ENCODE measurements at places on chromosomes 6 and 20. TPM values are rescaled to one million over a fixed set of nuclear protein-coding genes. Genes with fewer than 3 reads are reported as not detected.

DNA sequence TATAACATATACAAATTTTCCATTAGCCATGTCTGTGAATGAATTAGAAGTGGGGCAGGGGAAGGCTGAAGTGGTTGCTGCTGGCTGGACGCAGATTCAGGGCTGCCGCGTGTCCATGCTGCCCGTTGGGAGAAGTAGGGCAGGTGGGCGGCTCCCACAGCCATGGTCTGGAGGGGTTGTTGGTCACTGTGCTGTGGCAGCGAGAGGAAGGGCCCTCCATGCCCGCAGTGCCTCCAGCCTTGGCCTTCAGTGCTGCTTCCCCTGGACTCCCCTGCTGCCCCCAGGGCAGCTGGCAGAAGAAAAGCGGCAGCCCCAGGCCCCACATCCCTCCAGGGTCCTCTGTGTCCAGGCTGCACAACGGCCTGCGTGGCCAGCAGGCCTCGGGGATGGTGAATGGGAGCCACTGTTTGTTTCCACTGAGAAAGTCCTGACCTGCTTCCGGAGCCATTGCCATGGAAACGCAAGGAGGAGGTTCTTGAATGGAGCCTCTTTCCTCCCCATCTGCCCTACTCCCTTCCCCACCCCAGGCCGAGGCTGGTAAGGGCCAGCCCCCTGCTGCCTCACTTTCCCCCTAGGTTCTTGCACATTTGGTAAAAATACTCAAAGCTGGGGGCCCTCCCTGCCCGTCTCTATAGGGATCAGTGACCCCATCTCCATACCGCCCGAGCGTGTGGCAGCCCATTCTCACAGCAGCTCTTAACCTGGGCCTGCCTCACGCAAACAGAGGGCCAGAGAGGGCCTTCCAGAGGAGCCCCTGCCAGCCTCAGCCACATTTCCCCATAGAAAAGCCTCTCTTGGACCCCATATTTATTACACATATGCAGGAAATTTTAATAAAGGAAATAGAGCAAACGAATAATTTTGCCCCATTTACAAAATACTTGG, 113.3 kb downstream of the SASH1 start:
- peak; percentile 65 for DNase-seq
- H3K27ac ChIP-seq: no peak overlapping the region
- H3K36me3 ChIP-seq: no peaks in the 10 kb centered on the region
- no peaks in the 10 kb centered on the region for H3K27me3 ChIP-seq
- no peak overlapping the region for H3K4me3 ChIP-seq

- no peak overlapping the region for H3K27ac ChIP-seq
- no peak overlapping the region for H3K4me3 ChIP-seq
- no peaks in the 10 kb centered on the region for H3K27me3 ChIP-seq
Measured at GRCh38 chr6:123635144-123635543, 1.6 kb downstream of the TRDN start.

Gene SNAP25
- total RNA-seq: 1.8 TPM

- no peak for DNase-seq
- peaks cover 56% of the 10 kb centered on the region for H3K36me3 ChIP-seq
- H3K4me3 ChIP-seq: peak overlapping the region; percentile 50
- peaks cover 25% of the 10 kb centered on the region for H3K4me1 ChIP-seq
- H3K27ac ChIP-seq: no peak overlapping the region
Measured at GRCh38 chr20:37385176-37385575, 39.2 kb downstream of the SRC start.

GRCh38 chr6:34390531-34391472, 1.7 kb downstream of the NUDT3 start:
- H3K4me3 ChIP-seq: peak overlapping the region; percentile 85
- no peaks in the 10 kb centered on the region for H3K36me3 ChIP-seq
- peak overlapping the region; percentile 92 for H3K27ac ChIP-seq
- no peaks in the 10 kb centered on the region for H3K27me3 ChIP-seq

DNA sequence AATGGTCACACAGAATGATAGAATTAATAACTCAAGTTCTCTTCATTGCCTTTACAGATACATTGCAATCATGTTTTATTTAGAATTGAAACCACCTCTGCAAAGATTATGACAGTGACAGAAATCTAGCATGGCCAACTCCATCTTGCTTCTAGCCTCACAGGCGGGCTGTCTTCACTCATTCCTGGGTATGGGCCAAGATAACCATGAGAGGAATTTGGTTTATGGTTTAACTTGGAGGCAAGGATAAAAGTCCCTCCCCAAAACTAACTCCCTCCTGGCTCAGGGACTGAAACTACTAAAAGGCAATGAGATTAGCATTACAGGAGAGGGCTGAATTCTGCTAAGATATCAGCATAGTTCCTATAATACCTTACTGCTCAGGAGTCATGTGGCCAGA, 95.2 kb upstream of the CST7 start:
- no peak overlapping the region for H3K4me3 ChIP-seq
- H3K27ac ChIP-seq: no peak overlapping the region
- H3K36me3 ChIP-seq: no peaks in the 10 kb centered on the region
- no peaks in the 10 kb centered on the region for H3K4me1 ChIP-seq

- no peak overlapping the region for H3K27ac ChIP-seq
- H3K36me3 ChIP-seq: no peaks in the 10 kb centered on the region
- no peaks in the 10 kb centered on the region for H3K27me3 ChIP-seq
- no peak for DNase-seq
- no peaks in the 10 kb centered on the region for H3K4me1 ChIP-seq
Measured at GRCh38 chr6:119428633-119429032, 79.1 kb upstream of the MAN1A1 start.

DNA sequence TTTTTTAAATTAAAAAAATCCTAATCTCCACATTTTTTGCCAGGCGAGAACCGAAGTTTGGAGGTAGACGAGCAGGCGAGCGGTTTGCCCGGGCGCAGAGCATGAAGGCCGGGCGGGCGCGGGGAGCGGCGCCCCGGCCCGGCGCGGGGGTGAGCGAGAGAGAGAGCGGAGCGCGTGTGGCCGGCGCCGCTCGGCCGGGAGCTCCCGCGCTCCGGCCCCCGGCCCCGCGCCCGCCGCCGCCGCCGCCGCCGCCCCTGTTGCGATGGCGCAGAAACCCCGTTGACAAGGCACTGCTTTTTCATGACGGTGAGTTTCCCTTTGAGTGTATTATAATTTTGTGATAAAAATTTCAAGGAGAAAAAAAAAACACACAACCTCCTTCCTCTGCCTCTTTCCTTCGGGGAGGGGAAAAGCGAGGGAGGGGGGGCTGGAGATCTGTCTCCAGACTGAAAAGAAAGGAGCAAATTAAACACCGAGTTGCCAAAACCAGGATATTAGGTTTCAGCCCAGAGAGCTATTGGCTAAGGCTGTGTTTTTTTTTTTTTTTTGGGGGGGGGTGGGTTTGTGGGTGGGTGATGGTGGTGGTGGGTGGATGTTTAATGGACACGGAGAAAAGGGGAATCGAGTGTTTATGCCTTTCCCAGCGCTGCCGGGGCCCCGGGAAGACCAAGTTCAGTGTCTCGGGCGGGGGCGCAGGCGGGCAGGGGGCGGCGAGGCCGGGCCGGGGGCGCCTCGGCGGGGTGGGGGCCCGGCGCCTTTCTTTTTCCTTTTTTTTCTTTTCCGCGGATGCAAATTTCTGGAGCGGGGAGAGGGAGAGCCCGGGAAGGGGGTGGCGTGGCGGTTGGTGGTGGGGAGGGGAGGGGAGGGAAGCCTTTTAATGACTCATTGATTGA, at the start of gene BICRAL:
TSS of gene BICRAL (plus strand) at position 257 of the 893 bp plus-strand sequence. CDS start 39,971 bp downstream, outside the sequence.
- H3K36me3 ChIP-seq: no peaks in the 10 kb centered on the region
- peak; percentile 59 for DNase-seq
- H3K4me1 ChIP-seq: peaks cover 46% of the 10 kb centered on the region
- H3K27ac ChIP-seq: peak within 1 kb of the TSS; percentile 97
- H3K4me3 ChIP-seq: peak within 1 kb of the TSS; percentile 76

- H3K4me1 ChIP-seq: no peaks in the 10 kb centered on the region
- no peak overlapping the region for H3K4me3 ChIP-seq
- no peaks in the 10 kb centered on the region for H3K27me3 ChIP-seq
- no peaks in the 10 kb centered on the region for H3K36me3 ChIP-seq
- no peak for DNase-seq
Measured at GRCh38 chr20:945841-946240, 29.7 kb upstream of the ANGPT4 start.

DNA sequence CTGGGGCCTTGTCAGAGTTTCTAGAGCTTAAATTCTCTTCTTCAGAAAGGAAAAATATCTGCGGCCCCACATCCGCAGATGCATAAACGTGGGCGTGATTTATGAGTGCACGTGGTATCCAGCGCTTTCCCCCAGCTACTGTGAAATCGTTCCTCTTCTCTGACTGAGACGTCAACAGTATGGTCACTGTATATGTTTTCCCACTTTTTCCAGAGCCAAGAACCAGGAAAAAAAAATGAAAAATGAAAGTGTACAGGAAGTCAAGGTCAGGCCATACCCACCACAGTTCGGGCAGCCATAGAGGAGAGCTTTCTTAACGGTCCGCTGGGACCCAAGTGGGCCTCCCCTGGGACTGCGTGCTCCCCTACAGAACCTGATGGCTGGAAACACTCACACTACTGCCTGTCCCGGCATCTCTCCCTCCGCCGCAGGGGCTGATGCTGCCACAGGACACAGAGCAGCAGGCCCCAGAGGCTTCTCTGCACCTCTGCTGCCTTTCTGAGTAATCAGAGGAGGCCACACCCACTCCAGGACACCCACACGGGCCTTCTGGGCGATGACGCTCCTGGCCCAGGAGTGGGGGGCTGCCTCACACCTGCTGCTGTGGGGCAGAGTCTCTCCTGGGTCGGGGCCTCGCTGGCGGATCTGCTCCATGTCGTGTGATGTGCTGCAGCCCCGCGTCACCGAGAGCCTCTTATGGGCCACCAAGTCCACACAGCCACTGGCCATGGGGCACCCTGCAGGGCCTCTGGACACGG, 16.4 kb upstream of the STX16 start:
- no peaks in the 10 kb centered on the region for H3K4me1 ChIP-seq
- no peaks in the 10 kb centered on the region for H3K27me3 ChIP-seq
- no peak for DNase-seq
- H3K4me3 ChIP-seq: no peak overlapping the region
- H3K27ac ChIP-seq: no peak overlapping the region

- DNase-seq: peak; percentile 95
- peak overlapping the region; percentile 54 for H3K27ac ChIP-seq
- H3K36me3 ChIP-seq: no peaks in the 10 kb centered on the region
- H3K4me3 ChIP-seq: no peak overlapping the region
Measured at GRCh38 chr6:139219271-139219729, 72.5 kb downstream of the TXLNB start.

DNA sequence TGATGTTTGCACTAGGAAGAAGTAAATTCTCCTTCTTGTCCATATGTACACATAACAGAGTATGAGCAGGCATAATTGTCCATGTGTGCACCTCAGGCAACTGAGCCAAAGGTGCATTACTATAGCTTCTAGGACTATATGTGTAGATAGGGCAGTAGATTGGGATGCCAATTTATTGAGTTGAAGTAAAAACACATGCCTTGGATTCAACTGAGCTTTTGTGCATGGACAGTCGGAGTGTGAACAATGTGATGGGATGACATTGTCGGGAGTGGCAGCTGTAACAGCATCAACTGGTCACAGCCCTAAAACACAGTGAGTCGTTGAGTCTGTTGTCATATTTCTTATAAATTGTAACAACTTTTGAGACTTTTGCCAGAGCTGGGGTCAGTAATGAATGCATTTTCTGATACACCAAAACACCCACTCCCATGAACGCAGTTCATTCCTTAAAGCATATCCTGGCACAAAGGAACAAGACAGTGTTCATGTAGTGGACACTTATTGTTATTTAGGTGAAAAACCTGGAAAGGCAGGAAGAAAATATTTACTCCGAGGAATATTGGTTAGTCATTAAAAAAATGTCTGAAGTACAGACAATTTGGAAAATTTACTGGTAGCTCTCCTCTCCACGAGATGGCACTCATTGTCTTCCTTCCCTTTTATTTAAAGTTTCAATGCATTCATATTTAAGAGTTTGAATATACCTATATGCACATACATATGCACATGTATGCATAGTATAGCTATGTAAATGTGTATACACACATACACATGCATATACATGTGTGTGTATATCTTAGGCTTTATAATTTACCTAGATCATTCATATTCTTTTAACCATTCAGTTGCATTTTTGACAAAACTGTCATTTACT, 302.0 kb upstream of the STXBP5 start:
- H3K27me3 ChIP-seq: no peaks in the 10 kb centered on the region
- H3K4me3 ChIP-seq: no peak overlapping the region
- no peak for DNase-seq
- no peaks in the 10 kb centered on the region for H3K36me3 ChIP-seq
- H3K27ac ChIP-seq: no peak overlapping the region

- H3K4me3 ChIP-seq: no peak overlapping the region
- no peak overlapping the region for H3K27ac ChIP-seq
- no peaks in the 10 kb centered on the region for H3K36me3 ChIP-seq
- no peaks in the 10 kb centered on the region for H3K27me3 ChIP-seq
Measured at GRCh38 chr6:85353012-85353411, 96.9 kb upstream of the NT5E start.

- H3K27me3 ChIP-seq: no peaks in the 10 kb centered on the region
- no peak overlapping the region for H3K4me3 ChIP-seq
- DNase-seq: no peak
- no peaks in the 10 kb centered on the region for H3K36me3 ChIP-seq
- no peak overlapping the region for H3K27ac ChIP-seq
Measured at GRCh38 chr6:139003751-139004150, 15.7 kb upstream of the REPS1 start.

DNA sequence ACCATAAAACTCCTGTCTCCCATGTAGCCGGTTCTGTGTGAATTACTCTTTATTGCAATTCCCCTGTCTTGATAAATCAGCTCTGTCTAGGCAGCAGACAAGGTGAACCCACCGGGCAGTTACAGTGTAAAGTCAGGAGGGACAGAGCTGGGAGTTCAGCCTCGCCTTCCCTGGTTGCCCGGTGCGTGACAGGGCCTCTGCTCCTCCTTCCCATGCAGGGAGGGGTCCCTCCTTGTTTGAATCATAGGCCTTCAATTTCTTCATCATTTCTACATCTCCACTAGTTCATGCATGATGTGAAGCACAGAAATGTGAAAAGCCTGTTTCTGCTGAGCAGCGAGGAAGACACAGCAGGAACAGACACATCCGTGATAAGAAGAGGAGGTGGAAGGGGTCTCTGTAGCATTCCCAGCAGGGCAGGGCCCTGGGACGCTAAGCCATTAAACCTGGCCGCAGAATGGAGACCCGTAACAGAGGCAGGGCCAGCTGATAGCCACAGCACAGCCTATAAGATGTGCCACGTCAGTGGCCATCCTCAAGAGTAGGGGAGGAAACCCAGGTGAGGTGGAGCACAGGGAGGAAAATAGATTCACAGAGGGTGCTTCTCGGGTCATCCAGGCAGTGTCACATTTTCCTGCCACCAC, 106.7 kb upstream of the CST7 start:
- no peak overlapping the region for H3K4me3 ChIP-seq
- H3K36me3 ChIP-seq: no peaks in the 10 kb centered on the region
- no peaks in the 10 kb centered on the region for H3K27me3 ChIP-seq
- H3K4me1 ChIP-seq: no peaks in the 10 kb centered on the region
- no peak for DNase-seq
- H3K27ac ChIP-seq: no peak overlapping the region

- no peaks in the 10 kb centered on the region for H3K27me3 ChIP-seq
- H3K36me3 ChIP-seq: no peaks in the 10 kb centered on the region
- H3K4me3 ChIP-seq: no peak overlapping the region
- no peaks in the 10 kb centered on the region for H3K4me1 ChIP-seq
- H3K27ac ChIP-seq: no peak overlapping the region
- DNase-seq: no peak
Measured at GRCh38 chr6:133873538-133873937, 15.4 kb upstream of the TCF21 start.

- no peak overlapping the region for H3K4me3 ChIP-seq
- H3K27ac ChIP-seq: no peak overlapping the region
- no peaks in the 10 kb centered on the region for H3K27me3 ChIP-seq
- peaks cover under 1% of the 10 kb centered on the region for H3K4me1 ChIP-seq
- DNase-seq: no peak
- H3K36me3 ChIP-seq: no peaks in the 10 kb centered on the region
Measured at GRCh38 chr6:7424967-7425807, 35.6 kb downstream of the RIOK1 start.

Gene SLC35D3
- not detected for total RNA-seq
